SHP77 (cell line): ENCODE measurements at places on chromosomes 13 and 19.

DNA sequence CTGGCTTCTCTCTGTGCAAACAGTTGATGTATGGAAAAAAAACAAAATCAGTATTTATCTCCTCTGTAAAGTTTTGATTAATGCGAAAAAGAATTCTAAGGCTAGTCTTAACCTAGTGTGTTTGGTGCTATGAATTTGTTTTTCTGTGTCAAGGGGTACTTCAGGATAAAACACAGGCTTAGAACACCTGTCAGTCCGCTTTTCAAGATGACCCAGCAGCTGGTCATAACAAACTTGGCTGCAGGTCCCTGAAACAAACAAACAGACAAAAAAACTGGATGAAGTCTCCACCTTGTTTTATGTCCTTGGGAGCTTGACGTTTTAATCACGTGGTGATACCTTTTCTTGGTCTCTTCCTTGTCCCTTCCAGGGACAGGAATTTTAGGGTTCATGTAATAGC lies 689.3 kb downstream of the UQCRFS1 start:
- no peak for DNase-seq

DNA sequence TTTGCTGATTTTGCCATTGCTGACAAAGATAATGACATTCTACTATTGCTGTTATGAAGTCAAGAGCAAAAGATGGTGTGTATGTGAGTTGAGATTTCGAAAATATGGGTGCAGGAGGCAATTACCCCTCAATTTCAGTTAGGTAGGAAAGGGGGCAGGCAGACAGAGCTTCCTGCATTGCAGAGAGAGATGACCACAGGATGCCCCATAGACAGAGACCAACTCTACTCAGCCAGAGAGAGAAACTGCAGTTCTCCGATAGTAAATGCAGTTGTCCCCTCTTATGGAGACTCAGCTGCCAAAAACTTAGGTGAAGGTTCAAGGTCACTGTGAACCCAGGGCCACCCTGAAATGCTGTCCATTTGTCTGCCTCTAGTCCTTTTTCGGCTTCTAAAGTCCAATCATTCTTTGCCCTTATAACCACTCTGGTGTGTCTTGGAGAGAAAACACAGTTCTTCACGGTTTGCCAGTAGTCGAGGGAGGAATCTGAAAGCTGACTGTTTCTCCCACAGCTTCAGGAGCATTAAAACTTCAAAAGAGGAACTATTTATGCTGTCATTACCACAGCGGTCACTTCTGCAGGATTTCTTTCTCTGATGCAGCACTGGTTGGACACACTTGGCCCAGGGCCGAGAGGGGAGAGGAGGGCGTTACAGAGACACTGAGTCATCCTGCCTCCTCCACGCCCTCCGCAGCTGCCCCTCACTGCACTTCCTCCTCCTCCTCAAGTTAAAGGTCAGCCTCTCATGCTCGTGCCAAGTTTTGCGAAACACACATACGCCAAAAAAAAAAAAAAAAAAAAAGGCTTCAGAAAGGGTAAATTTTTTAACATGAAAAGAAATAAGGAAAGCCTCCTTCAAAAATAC lies 264.3 kb downstream of the FOXO1 start:
- DNase-seq, result peak; percentile 21

- DNase-seq, result peak; percentile 97
These were observed 61.7 kb downstream of the SERP2 start for GRCh38 chr13:44435142-44435918.

- DNase-seq, result no peak
These were observed 39.6 kb upstream of the CYP4F8 start for GRCh38 chr19:15575406-15575805.

DNA sequence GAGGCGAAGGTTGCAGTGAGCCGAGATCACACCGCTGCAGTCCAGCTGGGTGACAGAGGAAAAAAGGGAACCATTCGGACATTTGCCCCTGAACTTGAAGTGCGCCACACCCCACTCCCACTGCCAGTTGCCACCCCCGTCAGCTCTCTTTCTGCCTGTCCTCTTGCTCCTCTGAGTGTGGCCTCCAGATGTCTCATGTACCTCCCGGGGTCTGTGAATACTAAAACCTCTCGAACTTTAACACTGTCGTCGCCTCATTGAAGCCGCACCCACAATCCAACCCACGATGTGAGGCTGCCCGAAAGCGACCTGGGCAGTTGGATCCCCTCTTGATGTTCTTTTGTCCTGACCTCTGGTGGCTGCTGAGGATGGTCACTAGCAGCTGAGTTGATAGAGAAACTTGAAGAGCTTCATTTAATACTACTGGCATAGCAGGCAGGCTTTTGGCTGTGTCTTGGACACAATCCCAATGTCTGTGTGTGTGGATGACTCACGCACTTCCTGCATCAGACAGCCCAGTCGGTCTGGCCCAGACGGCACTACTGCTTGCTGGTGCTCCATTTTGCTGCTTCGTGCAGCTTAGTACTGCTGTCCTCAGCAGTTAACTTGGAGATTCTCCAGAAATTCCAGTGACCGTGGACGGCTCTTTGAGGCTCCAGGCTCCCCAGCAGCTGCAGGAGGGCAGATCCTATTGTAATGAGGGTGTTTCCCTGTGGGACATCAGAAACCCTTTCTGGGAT lies 4.2 kb downstream of the FPR3 start:
- peak; percentile 26 for DNase-seq

- peak; percentile 7 for DNase-seq
These were observed 23.6 kb downstream of the ZNF541 start for GRCh38 chr19:47549261-47549862.

- no peak for DNase-seq
These were observed 38.5 kb downstream of the DPRX start for GRCh38 chr19:53670345-53670744.

DNA sequence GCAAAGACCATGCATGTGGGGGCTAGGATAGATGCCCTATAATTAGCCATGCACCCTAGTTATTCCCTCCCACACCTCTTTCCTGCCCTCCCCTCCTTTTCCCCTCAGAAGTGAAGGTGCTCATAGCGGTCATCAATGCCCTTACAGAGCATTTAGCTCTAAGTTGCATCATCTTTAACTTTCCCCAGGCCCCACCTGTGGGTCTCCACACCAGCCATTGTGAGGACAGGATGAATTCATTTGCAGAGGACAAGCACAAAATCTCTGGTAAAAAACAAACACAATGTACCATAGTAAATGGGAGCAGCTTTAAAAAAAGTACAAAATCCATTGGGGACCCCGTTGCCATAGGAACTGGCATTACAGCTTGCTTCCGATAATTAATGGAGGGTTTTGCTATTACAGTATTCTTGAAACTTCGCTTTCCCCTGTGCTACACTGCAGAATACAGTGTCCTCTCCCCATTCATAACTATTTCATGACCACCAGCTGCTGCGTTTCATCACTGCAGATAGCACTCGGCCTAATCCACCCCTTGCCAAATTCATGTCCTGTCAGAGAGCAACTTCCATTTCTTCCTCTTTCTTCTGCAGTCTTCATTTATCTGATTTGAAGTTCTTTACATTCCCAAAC lies 110.5 kb downstream of the ZDHHC20 start:
- DNase-seq, result no peak

GRCh38 chr13:102139626-102140025 lies 262.2 kb downstream of the FGF14 start:
- DNase-seq, result no peak

- no peak for DNase-seq
These were observed 59.1 kb downstream of the AKAP11 start for GRCh38 chr13:42331009-42331408.

GRCh38 chr13:52921194-52921593 lies 72.8 kb upstream of the PCDH8 start:
- no peak for DNase-seq

- no peak for DNase-seq
These were observed 96.3 kb upstream of the FNDC3A start for GRCh38 chr13:48879432-48879831.

- no peak for DNase-seq
These were observed 13.8 kb downstream of the STK24 start for GRCh38 chr13:98563071-98563470.

- DNase-seq, result peak; percentile 31
These were observed 1559.0 kb upstream of the SLC10A2 start for GRCh38 chr13:104625201-104625600.
